ENCODE measurements at places on chromosomes 4 and X.

- no peak for DNase-seq
Observed at GRCh38 chr4:124945422-124945821, 232.9 kb upstream of the ANKRD50 start.

DNA sequence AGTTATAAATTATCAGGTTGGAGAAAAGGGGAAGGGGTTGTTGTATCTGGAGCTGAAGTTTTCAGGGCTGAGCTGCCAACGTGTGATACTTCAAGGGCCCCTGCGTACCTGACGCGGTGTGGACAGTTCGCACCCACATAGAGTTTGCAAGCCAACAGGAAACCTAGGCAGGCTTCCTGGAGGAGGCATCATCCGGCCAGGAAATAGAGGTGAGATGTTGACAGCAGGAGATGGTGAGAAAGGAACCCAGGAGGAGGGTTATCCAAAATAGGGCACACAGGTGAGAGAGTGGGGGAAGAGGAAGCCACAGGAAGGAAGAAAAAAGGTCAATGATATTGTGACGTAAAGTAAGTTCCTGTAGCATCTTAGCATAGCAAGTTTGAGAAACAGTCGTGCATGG is 127.2 kb downstream of the DHRSX start:
- DNase-seq = no peak

GRCh38 chr4:172152284-172152683 is 339.1 kb downstream of the GALNTL6 start:
- DNase-seq = no peak

- DNase-seq = no peak
Observed at GRCh38 chrX:75623535-75623934, 100.7 kb upstream of the ZDHHC15 start.

Data from skeletal muscle cell (primary cell).